ENCODE measurements at places on chromosomes 16 and 17.
A peak's percentile ranks its signal among the peaks of the same experiment; 100 is the strongest.

DNA sequence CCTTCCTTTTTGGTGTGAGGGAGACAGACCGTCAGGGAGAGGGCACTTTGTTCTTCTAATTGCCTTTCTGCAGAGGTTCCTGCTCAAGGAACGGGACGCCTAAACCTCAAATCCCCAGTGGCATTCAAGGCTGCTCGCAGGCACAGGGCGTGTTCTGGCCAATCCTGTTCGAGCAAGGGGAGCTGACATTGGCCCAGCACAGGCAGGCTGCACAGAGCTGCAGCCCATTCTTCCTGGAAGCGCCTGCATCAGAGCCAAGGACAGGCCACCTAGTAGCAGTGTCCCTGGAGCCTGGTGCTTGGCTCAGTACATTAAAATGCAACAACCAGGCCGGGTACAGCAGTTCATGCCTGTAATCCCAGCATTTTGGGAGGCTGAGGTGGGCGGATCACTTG, 72.2 kb upstream of the CREBBP start:
- DNase-seq: peak; percentile 96

GRCh38 chr17:73394512-73395450, 83.0 kb upstream of the CDC42EP4 start:
- no peak for DNase-seq

DNA sequence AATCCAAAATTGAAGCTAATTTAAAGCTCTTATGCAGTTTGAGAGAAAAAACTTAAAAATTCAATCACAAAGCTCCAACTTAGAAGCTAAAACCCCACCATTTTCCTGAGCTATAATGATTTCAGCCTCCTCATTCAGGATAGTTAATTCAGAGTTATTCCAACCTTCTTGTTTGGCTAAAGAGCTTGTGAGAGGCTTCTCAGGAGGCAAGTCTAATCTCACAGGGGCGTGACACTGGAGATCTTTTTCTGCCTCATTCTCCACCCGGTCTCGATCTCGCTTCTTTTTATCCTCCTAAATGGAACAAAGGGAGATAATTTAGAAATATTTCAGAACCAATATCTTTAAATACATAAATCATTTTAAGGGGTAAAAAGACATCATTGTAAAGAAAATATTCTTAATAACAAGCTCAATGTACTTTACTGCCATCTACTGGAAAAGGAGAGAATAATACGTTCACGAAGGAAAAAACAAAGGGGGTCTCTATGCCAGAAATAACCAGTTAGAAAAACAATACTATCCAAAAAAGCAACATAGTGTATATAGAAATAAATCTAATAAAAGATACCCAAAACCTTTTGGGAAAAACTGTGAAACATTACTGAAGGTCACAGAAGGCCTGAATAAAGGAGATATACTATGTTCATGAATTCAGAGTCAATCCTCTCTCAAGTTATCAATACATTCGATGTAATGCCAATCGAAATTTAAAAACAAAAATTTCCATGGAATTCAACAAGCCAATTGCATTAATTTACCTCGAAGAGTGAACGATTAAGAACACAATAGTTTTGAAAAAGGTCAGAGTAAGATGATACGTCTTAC, 13.9 kb downstream of the BRD7 start:
- no peak for DNase-seq

DNA sequence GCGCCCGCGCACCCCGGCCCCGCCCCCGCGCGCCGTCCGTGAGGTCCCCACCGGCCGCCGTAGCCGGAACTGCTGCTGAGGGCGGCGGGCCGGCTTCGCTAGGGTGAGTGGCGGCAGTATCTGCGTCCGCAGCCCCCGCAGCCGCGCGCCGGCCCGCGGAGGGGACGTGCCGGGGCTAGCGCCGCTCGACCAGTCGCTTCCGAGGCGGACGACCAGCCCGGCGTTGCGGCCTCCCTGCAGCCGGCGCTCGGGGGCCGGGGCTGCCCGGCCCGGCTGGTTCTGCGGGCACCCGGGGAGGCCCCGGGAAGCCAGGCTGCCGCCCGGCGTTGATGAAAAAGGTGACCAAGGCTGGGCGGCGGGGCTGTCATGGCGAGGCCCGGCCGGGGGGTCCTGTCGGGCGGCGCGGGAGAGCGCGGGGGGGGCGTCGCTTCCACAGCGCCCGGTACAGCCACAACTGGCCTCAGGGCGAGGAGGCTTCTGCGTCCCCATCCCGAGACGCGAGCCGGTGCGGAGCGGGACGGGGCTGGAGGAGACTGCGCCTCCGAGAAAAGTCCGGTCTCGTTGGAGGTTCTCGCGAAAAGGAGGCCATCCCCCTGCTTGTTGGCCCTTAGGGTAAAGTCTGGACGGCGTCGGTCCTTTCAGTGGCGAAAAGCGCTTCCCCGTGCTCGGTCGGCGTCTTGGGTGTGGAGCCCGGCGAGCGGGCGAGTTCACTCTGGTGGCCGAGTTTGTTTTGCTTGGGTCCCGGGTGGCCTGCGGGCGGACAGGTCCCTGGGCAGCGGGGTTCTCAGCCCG, at the start of gene CRAMP1:
Gene CRAMP1 (plus strand): TSS at position 41 of the 792 bp plus-strand sequence. CDS start 2,280 bp downstream, outside the sequence.
- DNase-seq: no peak

DNA sequence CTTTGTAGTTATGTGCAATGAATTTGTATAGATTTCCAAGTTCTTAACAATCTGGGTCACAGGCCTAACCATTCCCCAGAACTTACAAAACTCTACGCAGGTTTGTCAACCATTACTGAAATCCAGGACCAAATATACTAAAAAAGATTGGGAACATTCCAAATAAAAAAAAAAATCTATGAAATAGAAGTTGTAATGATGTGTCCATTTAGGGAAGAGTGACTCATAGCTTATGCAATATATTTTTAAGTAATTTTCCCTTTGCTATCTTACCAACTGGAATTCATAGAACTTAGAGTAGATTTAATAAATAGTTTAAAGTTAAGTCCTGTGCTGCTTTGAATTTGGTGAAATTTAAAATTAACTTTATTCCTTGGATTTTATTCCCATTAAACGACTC, 393.2 kb downstream of the PMP22 start:
- DNase-seq: no peak

- no peak for DNase-seq
Measured at GRCh38 chr17:45818041-45818440, 26.6 kb upstream of the SPPL2C start.

- no peak for DNase-seq
Measured at GRCh38 chr17:82008258-82008940, 14.3 kb downstream of the CENPX start.

DNA sequence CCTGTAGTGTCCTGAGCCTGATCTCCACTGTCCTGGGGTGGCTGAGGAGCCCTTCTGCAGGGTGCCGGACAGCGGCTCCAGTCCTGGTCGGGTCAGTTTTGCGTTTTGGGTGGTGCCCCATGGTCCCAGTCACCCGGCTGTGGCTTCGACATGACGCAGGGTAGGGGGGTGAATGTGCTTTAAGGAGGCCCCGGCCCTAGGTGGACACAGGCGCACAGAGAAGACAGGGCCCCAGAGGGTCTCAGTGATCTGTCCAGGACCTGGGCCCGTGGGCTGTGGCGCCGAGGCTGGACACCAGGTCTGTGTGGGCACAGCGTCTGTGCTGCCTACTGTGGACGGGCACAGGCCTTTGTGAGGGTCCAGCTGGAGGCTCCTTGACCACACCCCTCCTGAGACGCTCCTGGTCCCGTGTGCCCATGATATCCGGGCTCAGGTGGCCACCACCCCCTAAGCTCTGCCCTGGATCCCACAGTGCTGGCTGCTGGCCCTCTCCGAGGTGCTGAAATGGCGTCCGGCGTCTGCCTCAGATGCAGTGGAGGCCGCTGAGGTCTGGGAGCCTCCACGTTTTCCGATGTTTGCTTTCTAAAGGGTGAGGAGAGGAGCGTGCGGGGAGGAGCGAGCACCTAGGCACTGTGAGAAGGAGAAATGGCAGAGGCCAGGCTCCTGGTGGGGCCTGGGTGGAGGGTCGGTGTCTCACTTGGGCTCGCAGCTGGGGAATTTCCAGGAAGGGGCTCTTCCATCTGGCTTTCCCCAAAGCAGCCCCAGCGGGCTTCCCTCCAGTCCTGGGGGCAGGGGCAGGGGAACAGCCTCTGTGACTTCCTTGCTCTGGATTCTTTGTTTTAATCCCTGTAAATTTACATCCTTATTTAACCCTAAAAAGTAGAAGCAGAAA, 56.1 kb upstream of the ACSF3 start:
- DNase-seq: no peak

DNA sequence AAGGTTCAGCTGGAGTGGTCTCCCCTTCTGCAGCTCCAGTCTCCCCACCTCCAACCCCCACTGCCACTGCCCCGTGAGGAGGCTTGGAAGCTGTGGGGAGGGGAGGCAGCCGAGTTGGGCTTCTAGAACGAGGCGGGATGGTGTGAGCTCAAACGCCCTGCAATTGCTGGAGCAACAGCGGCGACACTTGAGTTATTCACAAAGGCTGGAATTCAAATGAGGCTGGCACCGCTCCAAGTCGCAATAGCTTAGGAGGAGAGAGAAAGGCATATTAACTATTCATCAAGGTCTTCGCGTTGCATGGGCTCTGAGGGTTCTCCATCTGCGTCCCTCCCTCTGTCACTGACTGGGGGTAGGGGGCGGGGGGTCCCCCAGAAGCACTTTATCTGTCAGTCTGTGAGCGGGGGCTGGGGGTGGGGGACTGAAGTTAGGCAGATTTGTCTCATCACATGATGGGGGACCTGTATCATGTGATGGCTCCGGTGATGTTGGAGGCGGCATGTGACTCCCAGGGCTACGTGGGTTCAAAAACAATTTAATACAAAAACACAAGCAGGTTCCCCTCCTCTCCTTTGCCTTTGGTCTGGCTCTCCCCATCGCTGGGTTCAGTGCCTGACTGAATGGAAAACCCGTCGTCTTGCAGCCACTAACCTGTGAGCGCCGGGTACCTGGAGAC, 70.5 kb downstream of the RBBP6 start:
- no peak for DNase-seq

GRCh38 chr16:794091-794822, 5.8 kb downstream of the CHTF18 start:
- DNase-seq: no peak

DNA sequence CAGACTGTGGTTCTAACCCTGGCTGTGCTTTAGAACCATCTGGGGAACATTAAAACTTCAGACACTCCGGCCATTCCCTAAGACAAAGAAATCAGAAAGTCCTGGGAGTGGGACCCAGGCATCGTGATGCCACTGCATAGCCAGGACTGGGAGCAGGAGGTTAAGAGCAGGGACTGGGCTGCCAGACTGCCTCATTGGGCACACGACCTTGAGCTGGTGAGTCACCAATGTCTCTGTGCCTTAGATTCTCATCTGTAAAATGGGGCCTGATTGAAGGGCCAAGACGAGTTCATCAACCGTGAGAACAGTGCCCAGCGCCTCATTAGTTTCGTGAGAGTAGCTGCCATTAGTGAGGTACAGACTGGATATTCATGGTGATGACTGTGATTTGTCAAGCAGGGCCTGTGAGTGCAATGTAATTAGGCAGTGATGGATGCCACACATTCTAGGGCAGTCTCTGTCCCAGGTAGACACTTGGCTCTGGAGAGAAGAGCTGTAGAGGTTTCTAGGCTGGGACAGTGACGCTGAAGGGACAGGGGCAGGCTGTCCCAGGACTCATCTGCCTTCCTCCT, 196.8 kb downstream of the NTN1 start:
- no peak for DNase-seq

- no peak for DNase-seq
Measured at GRCh38 chr17:77234695-77235094, 93.9 kb downstream of the SEC14L1 start.

- DNase-seq: no peak
Measured at GRCh38 chr16:8199390-8199789, 390.9 kb downstream of the TMEM114 start.

DNA sequence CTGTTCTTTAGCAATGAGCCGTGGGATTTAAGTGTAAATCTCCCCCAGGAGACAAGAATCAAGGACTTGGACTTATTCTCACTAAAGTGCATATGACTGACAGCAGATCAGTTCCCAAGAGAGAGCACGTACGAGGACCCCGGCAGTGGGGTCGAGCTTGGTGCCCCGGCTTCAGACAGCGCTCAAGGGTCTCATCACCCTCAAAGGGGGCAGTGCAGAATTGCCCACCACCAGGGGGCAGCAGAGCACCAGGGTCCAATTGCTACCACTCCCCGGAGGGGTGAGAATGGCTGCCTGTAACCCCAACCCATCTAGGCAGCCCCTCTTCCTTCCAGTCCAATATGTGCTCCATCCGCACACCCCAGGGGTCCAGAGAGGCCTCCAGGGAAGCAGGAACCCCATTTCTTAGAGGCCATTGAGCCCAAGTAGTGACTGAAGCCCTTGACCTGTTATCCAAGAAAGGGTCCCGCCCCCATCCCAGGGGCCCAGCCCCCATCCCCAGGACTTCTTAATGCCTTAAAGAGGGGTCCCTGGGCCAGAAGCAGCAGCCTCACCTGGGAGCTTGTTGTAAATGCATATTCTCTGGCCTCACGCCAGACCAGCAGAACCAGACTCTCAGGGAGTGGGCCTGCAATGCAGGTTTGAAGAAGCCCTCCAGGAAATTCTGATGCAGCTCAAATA, 86.1 kb downstream of the ZDHHC7 start:
- DNase-seq: no peak

DNA sequence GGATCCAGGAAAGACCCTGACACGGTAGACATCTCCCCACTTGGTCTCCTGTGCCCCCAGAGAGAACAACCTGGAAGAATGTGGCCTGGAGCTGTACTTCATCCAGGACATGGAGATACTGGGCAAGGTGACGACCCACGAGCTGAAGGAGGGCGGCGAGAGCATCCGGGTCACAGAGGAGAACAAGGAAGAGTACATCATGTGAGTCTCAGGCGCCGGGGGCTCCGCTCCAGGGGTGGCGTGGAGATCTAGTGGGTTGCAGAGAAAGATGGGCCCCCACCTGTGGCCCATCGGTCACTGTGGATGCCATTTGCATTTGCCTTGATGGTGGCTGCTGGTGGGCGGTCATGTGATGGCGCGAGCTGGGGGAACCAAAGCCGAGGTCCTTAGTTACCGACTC, 14.9 kb upstream of the CLEC18A start:
- no peak for DNase-seq

GRCh38 chr17:61393904-61394629, 5.6 kb upstream of the TBX2 start:
- no peak for DNase-seq

GRCh38 chr17:6101706-6102105, 31.5 kb downstream of the WSCD1 start:
- DNase-seq: no peak

GRCh38 chr17:8865811-8866210, 1.7 kb downstream of the PIK3R6 start:
- DNase-seq: no peak

- DNase-seq: no peak
Measured at GRCh38 chr16:57889960-57890751, 80.8 kb downstream of the CNGB1 start.

GRCh38 chr17:6413065-6413464, 21.9 kb downstream of the AIPL1 start:
- no peak for DNase-seq

- DNase-seq: no peak
Measured at GRCh38 chr16:31897283-31897682, 23.7 kb downstream of the ZNF267 start.

- no peak for DNase-seq
Measured at GRCh38 chr17:39134878-39135277, 16.6 kb downstream of the PLXDC1 start.

- DNase-seq: no peak
Measured at GRCh38 chr16:2924901-2925755, 13.4 kb downstream of the FLYWCH1 start.

- DNase-seq: no peak
Measured at GRCh38 chr16:53007095-53007494, 45.6 kb downstream of the CHD9NB start.

GRCh38 chr16:50263940-50264929, 2.1 kb upstream of the ADCY7 start:
- no peak for DNase-seq

- DNase-seq: peak; percentile 76
Measured at GRCh38 chr16:66511602-66512271, 38.2 kb downstream of the TK2 start.

GRCh38 chr17:18371455-18371854, 6.1 kb upstream of the EVPLL start:
- DNase-seq: no peak

Data from coronary artery (tissue), 2 donors.